ENCODE measurements at places on chromosomes 2 and 18.

DNA sequence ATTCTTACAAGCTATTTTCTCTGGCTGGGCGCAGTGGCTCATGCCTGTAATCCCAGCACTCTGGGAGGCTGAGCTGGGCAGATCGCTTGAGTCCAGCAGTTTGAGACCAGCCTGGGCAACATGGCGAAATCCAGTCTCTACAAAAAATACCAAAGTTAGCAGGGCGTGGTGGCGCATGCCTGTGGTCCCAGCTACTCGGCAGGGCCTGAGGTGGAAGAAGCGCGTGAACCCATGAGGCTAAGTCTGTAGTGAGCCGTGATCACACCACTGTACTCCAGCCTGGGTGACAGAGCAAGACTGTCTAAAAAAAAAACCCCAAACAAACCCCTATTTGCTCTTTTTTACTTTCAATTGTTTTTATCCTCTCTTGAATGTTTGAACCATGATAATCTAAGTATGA lies 37.0 kb downstream of the PPP4R1 start:
- DNase-seq: no peak

DNA sequence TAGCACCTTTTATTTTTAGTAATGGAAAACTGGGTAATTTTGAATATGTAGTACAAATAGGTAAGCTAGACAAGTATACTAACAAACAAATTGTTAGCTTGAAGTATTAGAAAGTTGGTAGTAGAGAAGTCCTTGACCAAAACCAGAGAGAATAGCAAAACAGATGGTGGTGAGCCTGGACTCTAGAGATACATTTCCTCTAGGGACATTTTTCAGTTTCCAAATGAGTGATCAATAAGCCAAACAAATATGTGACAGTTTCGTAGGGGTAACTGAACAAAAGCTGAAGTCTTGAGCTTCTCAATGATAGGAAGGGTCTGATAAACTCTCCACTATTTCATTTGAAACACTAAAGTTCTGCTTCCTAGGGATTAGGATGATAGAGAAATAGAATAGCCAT lies 692.0 kb upstream of the FAM98A start:
- no peak for DNase-seq

GRCh38 chr2:224944707-224945547 lies 97.3 kb downstream of the DOCK10 start:
- peak; percentile 75 for DNase-seq

DNA sequence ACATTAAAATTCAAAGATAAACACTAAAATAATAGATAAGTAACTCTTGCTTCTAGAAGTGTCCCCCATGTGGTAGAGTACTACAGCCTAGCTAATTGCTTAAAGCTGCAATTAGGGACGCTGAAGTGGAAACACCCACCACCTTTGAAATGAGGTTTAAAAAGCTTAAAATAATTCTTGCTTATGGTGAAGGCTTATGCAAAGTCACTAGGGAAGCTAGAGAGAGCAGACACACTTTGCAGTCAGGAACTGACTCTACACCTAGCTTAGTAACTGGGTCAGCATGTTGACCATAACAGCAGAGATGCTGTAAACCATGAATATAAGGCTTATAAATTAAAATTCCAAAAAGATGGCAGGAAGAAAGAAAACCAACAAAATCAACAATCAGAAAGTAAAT lies 65.4 kb upstream of the DSG1 start:
- no peak for DNase-seq

- no peak for DNase-seq
Measured at GRCh38 chr2:178455947-178456346, 4.8 kb downstream of the PJVK start.

DNA sequence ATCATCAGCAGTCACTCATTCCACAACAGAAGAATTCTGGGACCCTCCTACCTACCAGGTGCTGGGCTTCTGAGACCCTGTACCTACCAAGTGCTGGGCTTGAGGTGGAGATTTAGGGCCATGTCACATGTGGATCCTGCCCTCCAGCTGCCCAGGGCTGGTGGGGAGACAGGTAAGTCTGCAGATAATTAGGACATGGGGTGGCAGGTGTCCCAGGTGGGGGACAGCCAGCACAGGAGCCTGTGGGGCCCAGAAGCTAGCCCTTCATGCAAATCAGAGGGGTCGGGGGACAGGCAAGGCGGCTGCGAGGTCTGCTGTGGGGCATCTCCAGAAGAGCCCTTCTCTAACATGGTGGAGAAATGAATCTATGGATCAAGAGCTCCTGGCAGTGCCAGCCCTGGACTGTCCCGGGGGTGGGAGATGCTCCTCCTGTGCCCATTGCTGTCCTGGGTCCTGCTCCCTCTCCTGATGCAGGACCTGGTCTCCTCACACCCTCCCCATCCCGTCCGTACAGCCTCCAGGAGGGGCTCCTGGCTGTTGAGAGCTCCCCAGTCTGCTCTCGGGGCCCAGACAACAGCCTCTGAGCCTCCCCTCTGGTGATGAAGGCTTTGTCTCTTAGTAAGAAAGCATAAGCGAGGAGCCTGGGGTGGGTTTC lies 106.3 kb upstream of the GLI2 start:
- no peak for DNase-seq

All from inflammatory macrophage treated with lipopolysaccharide for 4 hours (primary cell).